ENCODE measurements at places on chromosomes 5 and 9.

GRCh38 chr9:113631137-113631765 lies 167.7 kb downstream of the RGS3 start:
- no peak for DNase-seq

- DNase-seq: no peak
Measured at GRCh38 chr9:13900449-13900848, 413.5 kb downstream of the NFIB start.

DNA sequence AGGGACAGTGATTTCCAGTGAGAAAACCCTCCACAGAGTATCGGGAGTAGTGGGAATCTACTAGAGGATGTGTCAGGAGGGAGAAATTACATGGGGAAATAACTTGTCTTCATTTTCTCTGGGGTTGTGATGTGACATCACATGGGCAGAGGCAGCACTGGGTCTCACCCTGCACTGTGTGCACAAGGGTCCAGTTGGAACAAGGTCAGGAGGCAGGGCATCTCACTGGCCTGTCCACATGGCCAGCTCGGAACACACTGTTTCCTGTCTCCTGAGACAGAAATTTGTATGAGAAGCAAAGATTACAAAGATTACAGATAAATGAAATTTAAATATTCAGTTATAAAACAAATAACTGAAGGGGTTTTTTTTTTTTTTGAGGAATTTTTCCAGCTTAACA lies 62.6 kb upstream of the ECM2 start:
- DNase-seq: no peak

- DNase-seq: no peak
Measured at GRCh38 chr5:65623482-65623881, 651 bp downstream of the TRIM23 start.

- DNase-seq: no peak
Measured at GRCh38 chr5:62621280-62621679, 42.7 kb downstream of the LRRC70 start.

- DNase-seq: no peak
Measured at GRCh38 chr9:130352081-130352480, 86.5 kb downstream of the HMCN2 start.

- DNase-seq: no peak
Measured at GRCh38 chr9:121230256-121230655, 28.6 kb upstream of the RAB14 start.

- DNase-seq: no peak
Measured at GRCh38 chr9:114006155-114006550, 71.9 kb downstream of the AMBP start.

- peak; percentile 32 for DNase-seq
Measured at GRCh38 chr5:137365126-137365865, 133.8 kb downstream of the SPOCK1 start.

- DNase-seq: no peak
Measured at GRCh38 chr5:140027807-140028206, 15.3 kb downstream of the NRG2 start.

DNA sequence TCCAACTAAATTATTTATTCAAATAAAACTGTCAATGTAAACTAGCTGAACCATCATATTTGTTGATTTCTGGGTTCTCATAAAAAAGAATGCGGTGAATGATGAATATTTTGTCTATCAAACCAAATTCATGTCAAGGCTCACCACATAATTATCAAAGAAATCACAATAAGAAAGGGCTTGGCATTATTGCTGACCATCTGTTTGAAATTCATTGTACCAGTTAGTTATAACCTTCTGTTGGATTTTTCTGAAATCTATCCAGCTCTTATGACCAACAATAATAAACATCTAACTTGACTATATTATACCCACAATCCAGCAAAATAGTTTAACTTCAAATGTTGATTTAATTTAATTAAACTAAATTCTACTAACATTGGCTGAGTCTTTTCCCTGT lies 53.1 kb downstream of the GABRA1 start:
- DNase-seq: no peak

DNA sequence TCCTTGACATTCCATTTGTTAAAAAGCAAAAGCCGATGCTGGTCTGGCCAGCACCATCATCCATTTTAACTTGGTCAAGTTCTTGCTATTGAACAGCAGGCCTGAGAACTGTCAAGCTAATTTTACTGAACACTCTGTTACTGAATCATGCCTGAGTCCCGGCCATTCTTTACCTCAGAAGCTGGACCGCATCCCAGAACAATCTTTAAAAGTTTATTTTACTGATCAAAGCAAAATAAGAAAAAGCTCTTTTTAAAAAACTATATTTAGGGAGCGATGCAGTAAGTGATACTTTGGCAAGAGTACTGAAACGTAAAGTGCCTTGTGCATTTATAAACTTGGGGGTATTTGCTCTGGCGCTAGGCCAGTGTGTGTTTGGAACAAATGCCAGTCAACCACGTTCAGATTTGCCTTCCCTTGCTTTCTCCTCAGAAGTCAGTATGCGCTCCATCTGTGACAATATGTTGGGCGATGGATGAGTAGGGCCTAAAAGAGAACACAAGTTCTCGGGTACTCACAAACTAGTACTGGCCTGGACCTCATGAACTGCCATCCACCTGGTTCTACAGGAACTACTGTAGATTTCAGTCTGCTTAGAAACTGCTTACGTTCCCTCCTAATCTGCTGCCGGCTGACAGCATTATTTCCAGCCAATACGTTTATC lies 161.9 kb downstream of the MAPKAP1 start:
- DNase-seq: peak; percentile 39

- no peak for DNase-seq
Measured at GRCh38 chr5:165004175-165004574, 1498.8 kb downstream of the MAT2B start.

DNA sequence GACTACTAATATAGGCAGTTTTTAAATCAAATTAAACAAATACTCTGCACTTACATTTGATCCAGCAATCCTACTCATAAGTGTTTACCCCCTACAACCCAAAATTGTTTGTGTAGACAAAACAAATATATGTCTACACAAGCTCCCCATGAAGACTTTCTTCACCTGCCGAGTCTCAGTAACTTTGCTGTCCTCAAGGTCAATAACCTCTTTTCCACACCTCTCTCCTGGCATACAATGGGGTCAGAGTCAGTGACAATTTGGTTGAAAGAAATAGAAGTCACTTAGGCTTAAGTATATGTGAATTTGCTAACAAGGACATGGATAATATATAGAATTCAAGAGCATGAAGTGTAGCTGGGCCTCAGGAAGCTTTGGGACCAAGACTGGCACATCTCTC lies 29.1 kb downstream of the APBA1 start:
- DNase-seq: no peak

- DNase-seq: no peak
Measured at GRCh38 chr5:176825957-176826356, 15.6 kb downstream of the UNC5A start.

DNA sequence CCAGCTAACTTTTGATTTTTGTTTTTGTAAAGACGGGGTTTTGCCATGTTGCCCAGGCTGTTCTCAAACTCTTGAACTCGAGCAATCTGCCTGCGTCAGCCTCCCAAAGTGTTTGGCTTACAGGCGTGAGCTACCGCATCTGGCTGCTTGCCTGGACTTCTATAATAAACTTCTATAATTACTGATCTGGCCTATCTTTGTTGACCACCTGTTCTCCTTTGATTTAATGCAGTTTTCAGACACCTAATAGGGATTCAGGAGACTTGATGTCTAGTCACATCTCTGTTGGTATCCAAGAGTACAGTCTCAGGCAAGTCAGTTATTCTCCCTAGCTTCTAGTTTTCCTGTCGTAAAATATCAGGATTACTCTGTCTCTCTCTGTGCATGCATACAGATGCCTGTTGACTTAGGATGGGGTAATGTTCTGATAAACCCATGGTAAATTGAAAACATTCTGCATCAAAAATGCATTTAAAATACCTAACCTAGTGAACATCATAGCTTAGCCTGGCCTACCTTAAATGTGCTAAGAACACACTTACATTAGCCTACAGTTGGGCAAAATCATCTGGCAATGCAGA lies 51.5 kb upstream of the NR3C1 start:
- DNase-seq: no peak

DNA sequence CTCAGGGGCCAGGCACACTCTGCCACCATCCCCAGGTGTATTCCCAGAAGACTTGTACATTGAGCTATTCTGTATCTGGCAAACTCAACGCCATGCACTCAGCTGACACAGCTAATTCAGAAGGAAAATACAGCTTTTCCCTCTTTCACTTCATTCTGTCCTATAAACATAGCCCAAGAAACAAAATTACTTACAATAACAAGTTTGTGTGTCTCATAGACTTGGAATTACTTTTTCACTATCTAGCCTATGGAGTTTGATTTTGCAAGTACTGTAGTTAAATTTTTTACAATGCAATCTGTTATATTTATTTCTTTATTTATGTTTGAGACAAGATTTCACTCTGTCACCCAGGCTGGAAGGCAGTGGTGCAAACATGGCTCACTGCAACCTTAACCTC lies 125.1 kb upstream of the KLF9 start:
- DNase-seq: no peak

GRCh38 chr5:58410441-58410840 lies 49.4 kb downstream of the PLK2 start:
- peak; percentile 61 for DNase-seq

- no peak for DNase-seq
Measured at GRCh38 chr5:1113805-1114586, 2.1 kb upstream of the SLC12A7 start.

DNA sequence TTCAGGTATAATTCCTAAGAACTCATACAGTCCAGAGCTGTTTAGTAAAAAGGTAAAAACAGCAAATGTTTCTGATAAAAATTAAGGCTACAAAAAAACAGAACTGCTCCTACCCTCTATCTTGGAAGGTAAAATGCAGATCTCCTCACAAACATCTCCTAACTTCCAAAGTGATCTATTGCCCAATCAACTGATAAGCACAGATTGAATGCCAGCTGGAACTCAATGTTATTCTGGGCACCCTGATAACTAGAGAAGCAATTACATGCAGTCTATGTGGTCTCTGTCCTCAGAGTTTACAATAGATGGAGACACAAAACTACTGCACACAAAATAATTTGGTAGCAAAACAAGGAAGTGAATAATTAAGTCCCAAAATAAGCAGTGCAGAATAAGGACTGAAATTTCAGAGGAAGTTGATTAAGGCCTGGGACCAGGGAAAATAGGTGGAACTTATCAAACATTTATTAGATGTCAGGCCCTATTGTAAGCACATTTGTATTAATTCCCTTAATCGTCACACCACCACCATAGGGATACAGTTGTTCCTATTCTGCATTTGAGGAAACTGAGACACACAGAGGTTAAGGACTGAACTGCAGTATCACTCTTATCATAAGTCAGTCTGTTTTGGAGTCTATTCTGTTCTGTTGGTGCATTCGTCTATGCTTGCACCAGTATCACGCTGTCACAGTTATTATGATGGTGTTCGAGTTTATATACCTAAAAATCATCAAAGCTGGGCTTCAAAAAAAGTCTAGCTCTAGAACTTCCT lies 102.2 kb upstream of the TARS1 start:
- no peak for DNase-seq

GRCh38 chr5:130331332-130331731 lies 427.1 kb downstream of the CHSY3 start:
- DNase-seq: no peak

- DNase-seq: no peak
Measured at GRCh38 chr9:5608298-5609225, 20.3 kb upstream of the RIC1 start.

GRCh38 chr5:139182528-139183296 lies 15.5 kb downstream of the SIL1 start:
- DNase-seq: no peak

DNA sequence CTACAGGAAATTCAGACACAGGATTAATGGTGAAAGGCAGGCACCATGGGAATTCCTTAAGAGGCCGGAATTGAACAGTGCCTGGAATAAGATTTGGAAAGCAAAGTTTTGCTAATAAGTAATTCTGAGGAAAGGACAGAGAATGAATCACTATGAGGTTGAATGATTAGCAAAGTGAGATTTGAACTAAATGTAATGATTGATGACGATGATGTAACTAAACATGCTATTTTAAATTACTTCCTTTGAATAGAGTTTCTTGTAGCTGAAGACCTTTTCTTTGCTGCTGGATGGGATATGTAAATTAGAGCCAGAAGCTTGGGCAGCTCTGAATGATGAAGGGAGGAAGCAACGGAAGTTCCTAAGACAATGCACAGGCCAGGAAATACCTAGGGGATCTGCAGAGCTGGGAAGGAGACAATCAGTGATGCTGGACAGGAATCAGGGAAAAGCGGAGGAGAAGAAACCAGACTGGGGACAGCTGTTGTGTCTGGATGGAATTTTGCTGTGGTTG lies 482.0 kb downstream of the PSAT1 start:
- DNase-seq: no peak

GRCh38 chr9:89168901-89169813 lies 9.5 kb downstream of the SHC3 start:
- DNase-seq: no peak

GRCh38 chr9:126379661-126380360 lies 53.2 kb downstream of the MVB12B start:
- peak; percentile 12 for DNase-seq

DNA sequence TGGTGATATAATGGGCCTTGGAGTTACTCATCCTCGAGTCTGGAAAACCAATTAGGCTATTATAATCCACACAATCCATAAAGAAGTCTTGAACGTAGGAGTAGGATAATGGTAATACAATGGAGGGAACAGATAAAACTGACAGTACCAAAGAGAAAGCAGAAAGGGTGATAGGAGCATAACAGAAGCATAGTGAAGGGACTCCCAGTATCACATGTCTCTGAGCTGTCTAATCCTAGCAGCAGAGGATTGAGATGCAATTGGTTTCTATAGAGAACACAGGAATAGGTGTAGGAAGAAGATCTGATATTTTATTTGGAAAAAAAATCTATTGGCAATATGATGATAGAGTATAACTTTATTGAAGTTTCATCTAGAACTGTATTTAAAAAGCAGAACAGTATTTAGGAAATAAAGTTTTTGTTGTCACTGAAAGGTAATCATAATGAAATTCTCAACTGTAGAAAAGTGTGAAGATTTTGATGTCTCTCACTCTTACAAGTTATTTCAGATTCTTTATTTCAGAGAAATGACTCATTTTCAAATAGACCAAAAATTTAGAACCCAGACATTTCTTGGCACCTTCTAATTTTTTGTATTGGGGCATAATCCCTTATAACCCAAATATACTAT lies 25.4 kb downstream of the SRFBP1 start:
- no peak for DNase-seq

DNA sequence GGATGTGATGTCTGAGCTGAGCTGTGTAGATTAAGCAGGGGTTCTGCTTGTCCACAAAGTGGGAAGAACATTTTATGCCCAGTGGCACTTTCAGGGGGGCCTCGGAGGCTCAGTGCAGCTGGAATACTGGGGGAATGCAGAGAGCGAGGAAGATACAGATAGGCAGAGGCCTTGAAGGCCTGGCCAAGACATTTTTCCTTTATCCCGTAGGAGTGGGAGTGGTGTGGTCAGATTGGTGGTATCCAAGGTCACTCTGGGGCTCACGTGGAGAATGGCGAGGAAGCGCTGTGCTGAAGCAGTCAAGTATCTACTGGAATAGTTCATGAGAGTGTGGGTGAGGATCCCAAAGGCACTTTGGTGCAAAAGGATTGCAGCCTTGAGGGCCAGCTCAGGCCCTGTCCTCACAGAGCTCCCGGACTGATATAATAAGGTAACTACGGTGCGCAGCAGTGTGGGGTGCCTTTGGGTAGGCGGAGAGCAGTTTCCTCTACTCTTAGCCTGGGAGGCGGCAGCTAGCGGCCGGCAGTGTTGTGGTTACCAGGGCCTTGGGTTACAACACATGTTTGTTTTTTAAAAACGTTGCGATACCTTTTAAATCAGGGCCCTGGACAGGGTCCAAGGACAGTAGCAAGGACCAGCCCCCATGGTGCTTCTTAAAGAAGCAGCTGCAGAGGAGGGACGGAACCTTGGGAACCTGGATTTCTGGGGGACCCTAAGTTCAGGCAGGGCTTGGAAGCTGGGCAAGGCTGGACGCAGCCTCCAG lies 10.8 kb upstream of the CCDC69 start:
- DNase-seq: peak; percentile 48
